ENCODE measurements at places on chromosomes 13 and 19. TPM values are rescaled to one million over a fixed set of nuclear protein-coding genes. Genes with fewer than 3 reads are reported as not detected.

ZNF726 gene
- total RNA-seq: 7.6 TPM

LGALS7B gene
- total RNA-seq: not detected

KIR2DL1 gene
- total RNA-seq: not detected

CABP5 gene
- not detected for total RNA-seq

SBSN gene
- not detected for total RNA-seq

DNM2 gene
- 152 TPM for total RNA-seq

EPN1 gene
- 55.0 TPM for total RNA-seq

LATS2 gene
- total RNA-seq: 1.3 TPM

OR7A10 gene
- not detected for total RNA-seq

SIAH3 gene
- 0.05 TPM for total RNA-seq

SIGLEC10 gene
- 0.53 TPM for total RNA-seq

PEG3 gene
- 0.11 TPM for total RNA-seq

ZNF283 gene
- total RNA-seq: 2.7 TPM

CEACAM16 gene
- not detected for total RNA-seq

CD79A gene
- 2.2 TPM for total RNA-seq

FPR3 gene
- total RNA-seq: not detected

All from activated T-cell treated with anti-CD3 and anti-CD28 coated beads, Interleukin-2, amount 50 U/mL, for 4 hours (primary cell).